Activated gamma-delta T cell treated with Interleukin-2 at 50 U/mL for 16 hours (primary cell): ENCODE measurements at places on chromosomes 1 and 21.

GRCh38 chr1:227947676-227948492, at the start of gene WNT9A:
Gene WNT9A, minus strand, starts transcription at chr1:227947932. Its CDS starts 45 bp downstream, at chr1:227947887.
- DNase-seq = no peak

GRCh38 chr1:201206176-201206575, 15.6 kb downstream of the IGFN1 start:
- DNase-seq = no peak

- DNase-seq = no peak
Observed at GRCh38 chr1:236480758-236481436, 42.9 kb upstream of the LGALS8 start.

- DNase-seq = no peak
Observed at GRCh38 chr1:179785031-179785431, 41.9 kb downstream of the FAM163A start.

DNA sequence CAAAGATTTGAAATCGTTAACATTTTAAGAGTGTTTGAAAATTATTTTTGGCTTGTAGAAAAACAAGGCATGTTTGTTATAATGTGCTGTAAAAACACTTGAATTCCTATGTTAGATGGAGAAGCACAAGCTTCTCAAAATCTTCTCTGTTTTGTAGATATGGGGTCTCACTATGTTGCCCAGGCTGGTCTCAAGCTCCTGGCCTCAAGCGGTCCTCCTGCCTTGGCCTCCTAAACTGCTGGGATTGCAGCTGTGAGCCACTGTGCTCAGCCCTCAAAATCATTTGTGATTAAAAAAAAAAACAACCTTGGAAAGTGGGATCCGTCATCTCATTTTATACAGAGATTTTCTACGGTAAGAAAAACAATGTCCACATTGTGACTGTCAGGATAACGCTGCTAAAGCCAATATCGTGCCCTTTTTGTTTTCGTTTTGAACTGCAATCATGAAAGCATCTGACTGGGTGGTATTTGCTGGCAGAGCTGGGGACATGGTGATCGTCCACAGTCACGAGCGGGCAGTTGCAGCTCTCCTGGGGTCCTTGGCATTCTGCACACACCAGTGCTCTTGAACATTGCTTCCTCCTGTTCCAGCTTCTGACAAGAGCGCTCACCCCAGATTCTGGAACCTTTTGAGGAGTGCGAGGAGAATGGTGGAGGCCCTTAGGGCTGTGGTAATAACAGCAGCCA, 112.5 kb downstream of the PGBD5 start:
- DNase-seq = no peak

GRCh38 chr1:111602974-111603373, 16.6 kb upstream of the RAP1A start:
- DNase-seq = no peak

GRCh38 chr1:92817137-92817697, 14.6 kb upstream of the RPL5 start:
- DNase-seq = no peak
